ENCODE measurements at places on chromosomes 6 and 20. TPM values are rescaled to one million over a fixed set of nuclear protein-coding genes. Genes with fewer than 3 reads are reported as not detected.

- no peak overlapping the region for H3K4me3 ChIP-seq
- no peak overlapping the region for H3K27ac ChIP-seq
- no peaks in the 10 kb centered on the region for H3K27me3 ChIP-seq
- H3K4me1 ChIP-seq = peaks cover 14% of the 10 kb centered on the region
- DNase-seq = no peak
Observed at GRCh38 chr6:15493437-15494168, 169.2 kb downstream of the DTNBP1 start.

- no peaks in the 10 kb centered on the region for H3K36me3 ChIP-seq
- H3K27ac ChIP-seq = peak overlapping the region; percentile 59
- DNase-seq = no peak
- peaks cover 9% of the 10 kb centered on the region for H3K4me1 ChIP-seq
- no peaks in the 10 kb centered on the region for H3K27me3 ChIP-seq
Observed at GRCh38 chr20:38270869-38271605, 10.5 kb upstream of the KIAA1755 start.

GRCh38 chr6:118933855-118934460, 1.0 kb downstream of the MCM9 start:
- H3K27me3 ChIP-seq = no peaks in the 10 kb centered on the region
- H3K4me1 ChIP-seq = peaks cover 9% of the 10 kb centered on the region
- no peak for DNase-seq
- H3K4me3 ChIP-seq = peak overlapping the region; percentile 97

- DNase-seq = peak; percentile 58
- no peaks in the 10 kb centered on the region for H3K36me3 ChIP-seq
- H3K4me1 ChIP-seq = no peaks in the 10 kb centered on the region
- H3K27me3 ChIP-seq = no peaks in the 10 kb centered on the region
- peak overlapping the region; percentile 16 for H3K4me3 ChIP-seq
Observed at GRCh38 chr20:17895641-17896171, 72.9 kb downstream of the SNX5 start.

- no peak overlapping the region for H3K4me3 ChIP-seq
- no peaks in the 10 kb centered on the region for H3K4me1 ChIP-seq
- DNase-seq = no peak
- H3K27ac ChIP-seq = peak overlapping the region; percentile 53
Observed at GRCh38 chr20:17722493-17723300, 22.9 kb downstream of the BANF2 start.

KIFC1 gene
- 51.5 TPM for total RNA-seq

IP6K3 gene
- total RNA-seq = 2.9 TPM

BMP7 gene
- total RNA-seq = 2.2 TPM

KCNQ5 gene
- total RNA-seq = not detected
